Stomach (tissue), 19 donors: ENCODE measurements at places on chromosomes 7 and 10. TPM values are rescaled to one million over a fixed set of nuclear protein-coding genes. Genes with fewer than 3 reads are reported as not detected.

DNA sequence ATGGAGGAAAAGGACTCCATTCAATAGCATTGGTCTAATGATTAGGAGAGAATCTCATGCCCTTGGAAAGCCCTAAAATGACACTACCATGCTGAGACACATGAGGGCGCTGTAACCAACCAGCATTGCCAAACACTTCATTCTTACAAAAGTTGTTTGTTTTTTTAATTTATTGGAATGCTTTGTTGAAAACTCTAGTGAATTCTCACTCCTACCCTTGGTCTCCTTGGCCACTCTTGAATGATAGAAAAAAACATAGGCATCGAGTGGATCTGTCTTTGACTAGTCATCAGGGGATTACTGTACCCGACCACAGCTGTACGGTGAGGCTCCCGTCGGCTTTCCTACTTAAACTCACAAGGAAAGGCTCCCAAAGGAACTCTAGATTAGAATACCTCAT is 29.3 kb upstream of the ADD3 start:
- H3K4me3 ChIP-seq, result no peak overlapping the region
- DNase-seq, result peak; percentile 45
- H3K36me3 ChIP-seq, result no peaks in the 10 kb centered on the region
- H3K4me1 ChIP-seq, result peaks cover 30% of the 10 kb centered on the region

- H3K27ac ChIP-seq, result no peak overlapping the region
- no peaks in the 10 kb centered on the region for H3K36me3 ChIP-seq
- no peak for DNase-seq
- no peaks in the 10 kb centered on the region for H3K4me1 ChIP-seq
These were observed 394.4 kb upstream of the SEMA3A start for GRCh38 chr7:84589012-84589411.

- no peaks in the 10 kb centered on the region for H3K36me3 ChIP-seq
- no peaks in the 10 kb centered on the region for H3K4me1 ChIP-seq
- no peak for DNase-seq
- H3K27ac ChIP-seq, result no peak overlapping the region
- no peaks in the 10 kb centered on the region for H3K27me3 ChIP-seq
These were observed 54.3 kb downstream of the ABCC2 start for GRCh38 chr10:99836711-99837110.

GRCh38 chr7:37441386-37441760 is 7.3 kb downstream of the ELMO1 start:
- no peak overlapping the region for H3K4me3 ChIP-seq
- H3K27me3 ChIP-seq, result peaks cover 5% of the 10 kb centered on the region
- H3K36me3 ChIP-seq, result no peaks in the 10 kb centered on the region
- DNase-seq, result no peak

- H3K27ac ChIP-seq, result no peak overlapping the region
- no peak for DNase-seq
- no peaks in the 10 kb centered on the region for H3K27me3 ChIP-seq
These were observed 224.7 kb downstream of the HECW1 start for GRCh38 chr7:43337191-43337590.

DNA sequence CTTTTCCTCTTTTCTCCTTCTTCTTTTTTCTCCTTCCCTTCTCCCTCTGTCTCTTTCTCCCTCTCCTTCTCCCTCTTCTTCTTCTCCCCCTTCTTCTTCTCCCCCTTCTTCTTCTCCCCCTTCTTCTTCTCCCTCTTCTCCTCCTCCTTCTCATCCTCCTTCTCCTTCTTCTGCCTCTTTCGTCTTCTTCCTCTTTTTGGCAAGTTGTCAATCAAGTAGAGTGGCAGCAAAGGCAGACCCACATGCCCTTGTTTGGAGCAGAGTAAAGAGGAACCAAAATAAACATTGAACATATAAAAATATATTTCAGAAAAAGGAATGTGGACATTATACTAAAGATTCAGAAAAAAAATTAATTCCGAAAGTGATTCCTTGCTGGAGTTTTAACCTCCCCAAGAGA is 59.6 kb upstream of the ZNF33B start:
- H3K27ac ChIP-seq, result no peak overlapping the region
- no peaks in the 10 kb centered on the region for H3K36me3 ChIP-seq
- no peak for DNase-seq
- H3K4me3 ChIP-seq, result no peak overlapping the region
- no peaks in the 10 kb centered on the region for H3K4me1 ChIP-seq
- no peaks in the 10 kb centered on the region for H3K27me3 ChIP-seq

DNA sequence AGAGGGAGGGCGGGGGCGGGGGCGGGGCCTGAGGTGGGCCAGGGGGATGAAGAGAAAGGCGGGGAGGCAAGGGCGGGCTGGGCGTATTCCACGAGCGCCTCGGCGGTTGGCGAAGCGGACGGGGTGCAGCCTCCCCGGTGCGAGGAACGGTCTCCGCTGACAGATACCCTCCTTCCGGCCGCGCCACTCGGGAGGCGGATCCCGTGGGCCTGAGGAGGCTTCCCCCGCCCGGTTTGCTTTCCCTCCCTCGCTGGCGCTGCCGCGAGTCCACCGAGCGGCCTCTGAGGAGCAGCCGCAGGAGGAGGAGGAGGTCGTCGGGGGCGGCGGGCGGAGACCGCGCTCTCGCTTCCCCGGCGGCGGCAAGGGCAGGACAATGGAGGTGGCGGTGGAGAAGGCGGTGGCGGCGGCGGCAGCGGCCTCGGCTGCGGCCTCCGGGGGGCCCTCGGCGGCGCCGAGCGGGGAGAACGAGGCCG is at the start of gene TRIM24:
TSS of gene TRIM24 (plus strand) at position 84 of the 473 bp plus-strand sequence. CDS start at position 374, 290 bp downstream.
- H3K27ac ChIP-seq, result peak within 1 kb of the TSS; percentile 95
- H3K36me3 ChIP-seq, result no peaks in the 10 kb centered on the region
- DNase-seq, result no peak
- H3K4me1 ChIP-seq, result peaks cover 38% of the 10 kb centered on the region
- H3K27me3 ChIP-seq, result no peaks in the 10 kb centered on the region
- H3K4me3 ChIP-seq, result peak within 1 kb of the TSS; percentile 96

The CALHM1 gene
- not detected for total RNA-seq
